ENCODE measurements at places on chromosomes 12 and 14.
A peak's percentile ranks its signal among the peaks of the same experiment; 100 is the strongest.

- DNase-seq = no peak
Measured at GRCh38 chr12:76270657-76271358, 77.4 kb downstream of the BBS10 start.

- DNase-seq = no peak
Measured at GRCh38 chr12:57133916-57134315, 5.6 kb downstream of the LRP1 start.

DNA sequence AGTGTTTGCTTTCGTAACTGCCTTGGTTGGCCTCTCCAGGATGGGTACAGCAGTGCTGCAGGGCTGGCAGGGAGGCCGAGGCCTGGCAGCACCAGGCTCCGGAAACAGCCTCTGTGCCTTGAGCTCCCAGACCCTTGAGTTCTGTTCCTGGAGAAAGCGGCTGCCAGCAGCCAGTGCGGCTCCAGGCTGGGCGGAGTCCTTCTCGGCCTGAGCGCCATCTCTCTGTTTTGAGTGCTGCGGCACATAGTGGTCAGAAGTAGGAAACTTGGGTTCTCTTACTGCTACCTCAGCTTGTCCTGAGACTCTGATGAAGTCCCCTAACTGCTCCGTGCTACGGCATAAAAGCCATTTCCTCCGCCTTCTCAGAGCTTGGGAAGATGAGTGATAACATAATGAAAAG is 65.9 kb downstream of the KCNA1 start:
- DNase-seq = no peak

GRCh38 chr12:44748950-44749468 is 127.1 kb downstream of the NELL2 start:
- DNase-seq = no peak

DNA sequence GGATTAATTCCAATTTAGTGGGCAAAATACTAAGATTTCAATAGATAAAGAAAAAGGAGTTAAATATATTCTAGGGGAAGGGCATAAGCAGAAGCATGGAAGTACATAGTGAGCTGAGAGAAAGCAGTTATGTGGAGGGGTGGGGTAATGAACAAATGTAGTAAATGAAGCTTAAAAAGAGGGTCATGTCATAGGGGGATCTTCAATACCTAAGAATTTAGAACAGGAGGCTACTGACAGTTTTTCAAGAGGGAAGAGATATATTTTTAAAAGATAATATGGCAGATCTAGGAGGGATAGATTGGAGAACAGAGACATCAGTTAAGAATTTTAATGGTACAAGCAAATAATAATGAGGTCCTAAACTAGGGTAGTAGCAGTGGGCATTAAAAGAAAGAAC is 9.4 kb downstream of the SYCP3 start:
- DNase-seq = no peak

GRCh38 chr14:94139421-94139820 is 10.0 kb upstream of the IFI27L2 start:
- no peak for DNase-seq

- DNase-seq = no peak
Measured at GRCh38 chr14:36105401-36105800, 71.1 kb downstream of the PTCSC3 start.

GRCh38 chr14:58460772-58461171 is 33.3 kb downstream of the KIAA0586 start:
- DNase-seq = no peak

DNA sequence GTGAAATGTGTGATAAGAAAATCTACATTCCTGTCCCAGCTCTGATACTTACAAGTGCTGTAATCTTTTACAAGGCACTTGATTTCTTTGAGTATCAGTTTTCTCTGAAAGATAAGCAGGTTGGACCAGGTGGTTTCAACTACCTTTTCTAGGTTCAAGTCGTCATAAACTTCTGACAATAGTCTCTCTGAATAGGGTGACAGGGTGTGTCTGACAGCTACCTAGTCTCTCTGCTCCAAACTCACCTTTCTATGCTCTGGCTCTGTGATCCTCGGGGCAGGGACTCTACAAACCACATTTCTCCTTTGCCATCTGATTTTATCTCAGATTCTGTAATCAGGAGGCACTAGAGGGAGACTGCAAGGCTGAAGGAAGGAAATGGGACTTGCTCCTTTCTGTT is 137.7 kb upstream of the SYT1 start:
- no peak for DNase-seq

DNA sequence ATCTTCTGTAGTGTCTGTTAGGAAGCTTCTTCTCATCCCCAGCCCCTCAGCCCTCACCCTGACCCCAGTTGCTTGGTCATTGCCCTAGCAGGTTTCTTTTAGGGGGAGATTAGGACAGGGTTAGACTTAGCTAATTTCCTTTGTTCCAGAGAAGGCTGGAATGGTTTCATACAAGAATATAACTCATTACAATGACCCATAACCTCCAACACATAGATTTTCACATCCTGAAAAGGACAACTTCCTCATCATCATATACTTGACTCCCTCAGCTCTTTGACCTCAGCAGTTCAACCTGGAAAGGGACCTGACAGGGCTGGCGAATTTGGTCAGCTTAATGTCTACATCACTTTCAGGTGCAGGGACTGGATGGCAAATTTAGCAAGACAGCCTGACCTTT is 8.0 kb upstream of the BHLHE41 start:
- DNase-seq = no peak

DNA sequence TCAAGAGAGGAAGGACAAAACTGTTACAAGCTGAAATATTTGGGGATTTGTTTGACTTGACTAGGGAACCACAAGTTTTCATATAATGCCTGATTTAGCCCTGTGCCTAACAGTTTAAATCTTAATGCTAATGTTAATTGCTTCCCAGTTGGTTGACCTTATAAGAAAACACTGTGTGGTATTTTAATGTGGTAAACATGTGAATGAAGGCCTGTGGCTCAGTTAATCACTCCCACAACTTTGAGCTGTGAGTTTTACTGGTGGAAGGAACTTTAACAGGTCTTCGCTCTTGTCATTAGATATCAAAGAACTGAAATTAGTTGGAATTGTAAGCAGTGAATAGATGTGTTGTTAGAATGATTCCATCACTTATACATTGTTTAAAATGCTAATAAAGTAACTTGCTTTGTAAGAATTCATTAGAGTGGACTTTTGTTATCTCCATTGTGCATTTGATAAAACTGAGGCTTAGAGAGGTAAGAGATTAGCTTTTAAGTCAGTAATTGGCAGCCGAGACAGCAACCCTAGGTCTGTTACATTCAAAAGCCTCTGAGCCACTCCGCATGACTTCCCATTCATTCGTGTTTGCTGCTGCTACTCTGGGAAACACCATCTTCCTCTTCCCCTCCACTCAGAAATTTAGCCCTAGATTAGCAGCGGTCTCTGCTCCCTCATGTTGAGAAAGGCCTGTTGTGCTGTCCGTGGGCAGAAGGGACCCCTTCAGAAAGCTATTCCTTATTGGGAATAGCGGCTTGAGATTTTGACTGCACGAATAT is 1.0 kb upstream of the TBK1 start:
- DNase-seq = peak; percentile 44

- no peak for DNase-seq
Measured at GRCh38 chr12:8030189-8030588, 2.3 kb upstream of the FOXJ2 start.

GRCh38 chr12:51953089-51953488 is 1.6 kb downstream of the ACVR1B start:
- no peak for DNase-seq

GRCh38 chr12:16603260-16603915 is 2.6 kb downstream of the LMO3 start:
- DNase-seq = no peak

GRCh38 chr14:85695300-85695699 is 165.4 kb downstream of the FLRT2 start:
- DNase-seq = no peak

DNA sequence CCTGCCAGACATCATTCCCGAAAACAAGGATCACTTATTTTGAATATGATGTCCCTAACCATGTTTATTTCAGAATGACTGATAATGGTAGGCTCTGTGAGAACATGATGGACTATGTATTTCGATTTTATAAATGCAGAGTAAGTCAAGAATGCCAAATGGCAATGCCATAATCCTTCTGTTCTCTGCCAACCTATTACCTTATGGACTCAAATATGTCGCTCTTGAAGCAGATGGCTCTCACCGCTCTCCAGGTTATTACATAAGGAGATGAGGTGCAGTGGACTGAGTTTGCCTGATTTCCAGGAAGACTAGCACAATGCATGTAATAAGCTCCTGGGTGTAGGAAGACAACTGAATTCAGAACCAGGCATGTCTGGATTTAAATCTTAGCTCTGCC is 227.2 kb downstream of the BTG1 start:
- no peak for DNase-seq

DNA sequence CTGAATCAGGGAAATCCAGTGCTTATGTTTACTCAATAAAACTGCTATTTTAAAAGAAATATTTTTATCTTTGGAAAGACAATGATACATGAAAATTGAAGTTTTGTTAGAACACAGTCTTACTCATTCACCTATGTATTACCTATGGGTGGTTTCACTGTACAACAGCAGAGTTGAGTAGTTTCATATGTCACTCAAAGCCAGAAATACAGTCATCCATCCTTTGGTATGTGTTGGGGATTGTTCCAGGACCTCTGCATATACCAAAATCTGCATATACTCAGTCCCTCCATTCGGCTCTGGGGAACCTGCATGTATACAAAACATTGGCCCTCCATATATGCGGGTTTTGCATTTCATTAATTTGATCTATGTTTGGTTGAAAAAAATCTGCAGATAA is 190.6 kb downstream of the GPHN start:
- no peak for DNase-seq
